ENCODE measurements at places on chromosomes 3 and 15.

- DNase-seq = no peak
Measured at GRCh38 chr3:135109681-135110080, 314.6 kb downstream of the EPHB1 start.

DNA sequence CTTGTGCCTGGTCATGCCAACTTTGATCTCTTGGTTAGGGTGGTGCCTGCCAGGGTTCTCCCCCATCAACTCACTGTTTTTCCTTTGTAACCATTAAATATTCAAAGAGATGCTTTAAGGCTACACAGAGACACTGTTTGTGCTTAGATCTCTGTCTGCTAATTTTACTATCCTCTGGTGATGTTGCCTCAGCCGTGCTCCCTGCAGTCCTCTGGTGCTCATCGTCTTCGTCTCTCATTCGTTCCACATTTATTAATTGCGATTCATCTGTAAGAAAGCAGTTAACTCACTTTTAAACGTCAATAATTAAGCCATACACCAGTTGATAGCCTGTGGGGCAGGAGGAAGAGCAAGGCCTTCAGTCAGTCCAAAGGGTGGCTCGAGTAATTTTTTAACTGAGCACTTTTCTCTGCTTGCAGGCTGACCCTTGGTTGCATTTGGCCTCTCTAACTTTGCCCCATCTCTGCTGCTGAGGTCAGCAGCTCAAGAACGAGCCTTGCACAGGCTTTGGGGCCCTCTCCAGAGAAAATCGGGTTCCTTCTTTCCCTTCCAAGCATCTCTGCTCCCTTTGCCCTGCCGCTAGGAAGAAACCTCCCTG lies 62.9 kb downstream of the KLF15 start:
- DNase-seq = no peak

DNA sequence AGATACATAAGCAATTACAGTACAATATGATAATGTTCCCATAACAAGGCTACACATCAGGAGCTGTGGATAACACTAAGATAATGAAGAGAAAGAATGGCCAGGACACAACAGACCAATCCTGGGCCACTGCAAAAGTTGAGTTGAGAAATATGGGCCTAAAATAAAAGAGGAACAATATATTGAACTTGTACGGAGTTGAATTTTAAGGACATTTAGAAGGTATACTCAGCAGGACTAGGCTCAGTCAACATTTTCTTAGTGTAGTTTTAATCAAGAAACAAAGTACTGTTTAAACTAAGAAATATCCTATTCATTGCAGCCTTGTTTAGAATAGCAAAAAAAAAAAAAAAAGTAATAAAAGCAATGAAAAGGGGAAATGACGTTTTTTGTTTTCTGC lies 24.3 kb downstream of the HERC1 start:
- peak; percentile 51 for DNase-seq

DNA sequence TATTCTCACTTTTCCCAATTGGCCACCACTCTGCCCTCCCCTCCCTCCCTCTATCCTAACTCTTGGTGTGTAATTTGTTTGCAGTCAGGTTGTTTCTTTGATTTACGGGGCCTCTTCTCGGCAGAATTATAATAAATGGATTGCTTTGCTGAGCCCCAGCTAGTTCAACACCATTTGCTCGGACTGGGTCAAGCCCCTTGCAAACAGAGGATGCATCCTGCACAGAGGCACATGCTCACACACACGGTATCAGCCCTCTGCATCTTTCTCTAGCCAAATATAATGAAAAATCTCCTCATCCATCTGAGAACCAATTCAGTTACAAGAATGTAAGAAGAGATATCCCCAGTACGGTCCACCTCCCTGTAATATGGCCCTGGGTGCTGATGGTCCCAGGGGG lies 97.7 kb downstream of the EPHB1 start:
- no peak for DNase-seq

GRCh38 chr3:85255949-85256348 lies 297.2 kb downstream of the CADM2 start:
- DNase-seq = no peak

GRCh38 chr15:91704343-91704742 lies 149.2 kb upstream of the SLCO3A1 start:
- DNase-seq = no peak

DNA sequence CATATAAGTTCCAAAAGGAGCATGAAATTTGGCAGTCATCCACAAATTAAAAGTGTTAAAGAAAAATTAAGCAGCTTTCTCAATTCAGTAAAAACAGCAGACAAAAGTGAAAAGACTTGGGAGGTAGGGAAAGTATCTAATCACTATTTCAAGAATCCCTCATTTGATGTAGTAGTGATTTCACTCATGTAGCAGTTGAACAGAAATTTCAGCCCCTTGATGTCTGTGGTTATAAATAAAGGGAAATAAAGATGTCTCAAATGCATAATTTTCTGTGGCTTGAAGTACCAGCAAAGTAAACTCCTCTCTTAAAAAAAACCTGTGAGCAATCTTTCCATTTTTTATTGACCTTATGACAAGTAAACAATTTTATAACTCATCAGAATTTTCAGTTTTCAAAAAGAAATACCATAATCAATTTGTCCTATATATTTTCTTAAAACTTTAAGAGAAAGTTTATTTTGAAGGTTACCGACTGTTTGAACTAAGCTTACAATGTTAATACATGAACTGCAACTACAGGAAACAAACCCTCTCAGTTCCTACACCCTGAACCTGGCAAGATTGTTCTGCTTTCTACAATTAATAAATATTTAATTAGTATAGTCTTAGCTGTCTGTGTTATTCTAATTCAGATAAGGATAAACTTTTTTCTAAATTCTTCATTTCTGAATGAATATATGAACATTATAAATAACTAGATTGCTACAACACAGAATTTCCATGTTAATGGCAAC lies 94.2 kb downstream of the CBLB start:
- DNase-seq = no peak

- no peak for DNase-seq
Measured at GRCh38 chr15:20340331-20340811, 201.2 kb downstream of the GOLGA6L6 start.

- no peak for DNase-seq
Measured at GRCh38 chr3:14481646-14482036, 58.5 kb downstream of the GRIP2 start.

Data from common myeloid progenitor, CD34-positive (primary cell).